ENCODE measurements at places on chromosomes 4 and X. TPM values are rescaled to one million over a fixed set of nuclear protein-coding genes. Genes with fewer than 3 reads are reported as not detected.

DNA sequence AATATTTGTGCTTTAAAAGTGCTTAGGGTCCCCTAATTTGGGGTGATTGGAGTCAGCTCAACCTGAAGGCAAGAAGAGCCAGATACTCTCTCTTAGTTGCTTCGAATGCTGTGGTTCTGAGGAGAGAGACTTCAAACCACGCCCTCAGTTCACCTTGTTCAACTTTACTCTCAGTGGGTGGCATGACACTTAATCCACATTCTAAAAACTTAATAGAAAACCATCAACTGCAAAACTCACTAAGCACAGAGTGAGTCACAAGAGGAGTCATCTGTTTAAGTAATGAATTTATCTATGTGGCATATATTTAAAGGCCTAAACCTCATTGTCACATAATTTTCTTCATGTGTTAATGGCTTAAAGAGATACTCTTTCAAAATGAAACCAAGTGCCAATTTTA lies 99.5 kb upstream of the SLC4A4 start:
- no peak overlapping the region for H3K4me3 ChIP-seq
- H3K27me3 ChIP-seq, result no peaks in the 10 kb centered on the region
- DNase-seq, result no peak
- H3K27ac ChIP-seq, result no peak overlapping the region

- DNase-seq, result no peak
- H3K4me1 ChIP-seq, result no peaks in the 10 kb centered on the region
- no peaks in the 10 kb centered on the region for H3K36me3 ChIP-seq
Measured at GRCh38 chr4:144903953-144904711, 193.9 kb downstream of the ANAPC10 start.

- H3K27ac ChIP-seq, result peak overlapping the region; percentile 52
- H3K4me1 ChIP-seq, result peaks cover 14% of the 10 kb centered on the region
- no peak overlapping the region for H3K4me3 ChIP-seq
- H3K27me3 ChIP-seq, result peaks cover 2% of the 10 kb centered on the region
- DNase-seq, result no peak
Measured at GRCh38 chrX:9231491-9231890, 197.6 kb upstream of the FAM9B start.

DNA sequence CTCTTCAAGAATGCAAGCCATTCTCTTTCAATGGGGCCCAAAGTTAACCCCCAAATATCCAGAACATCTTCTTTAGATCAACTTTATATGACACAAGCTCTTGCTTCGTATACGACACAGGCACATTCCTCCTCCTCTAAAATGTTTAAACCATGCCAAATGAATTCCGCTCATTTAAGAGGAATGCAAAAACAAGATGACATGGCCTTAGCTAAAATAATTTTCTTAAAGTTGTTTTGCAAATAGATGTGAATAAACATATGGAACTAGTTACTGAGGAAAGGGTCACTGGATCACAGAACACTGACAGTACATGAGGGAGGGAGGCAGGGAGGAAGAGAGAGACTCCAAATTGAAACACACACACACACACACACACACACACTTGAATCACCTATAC lies 97.4 kb downstream of the RASL11B start:
- DNase-seq, result no peak
- H3K4me3 ChIP-seq, result no peak overlapping the region
- no peaks in the 10 kb centered on the region for H3K4me1 ChIP-seq
- peaks cover 4% of the 10 kb centered on the region for H3K27me3 ChIP-seq
- H3K27ac ChIP-seq, result no peak overlapping the region

GRCh38 chrX:31314921-31315320 lies 243.1 kb upstream of the FTHL17 start:
- DNase-seq, result no peak
- no peaks in the 10 kb centered on the region for H3K4me1 ChIP-seq
- H3K27ac ChIP-seq, result no peak overlapping the region
- no peaks in the 10 kb centered on the region for H3K27me3 ChIP-seq
- H3K36me3 ChIP-seq, result no peaks in the 10 kb centered on the region

DNA sequence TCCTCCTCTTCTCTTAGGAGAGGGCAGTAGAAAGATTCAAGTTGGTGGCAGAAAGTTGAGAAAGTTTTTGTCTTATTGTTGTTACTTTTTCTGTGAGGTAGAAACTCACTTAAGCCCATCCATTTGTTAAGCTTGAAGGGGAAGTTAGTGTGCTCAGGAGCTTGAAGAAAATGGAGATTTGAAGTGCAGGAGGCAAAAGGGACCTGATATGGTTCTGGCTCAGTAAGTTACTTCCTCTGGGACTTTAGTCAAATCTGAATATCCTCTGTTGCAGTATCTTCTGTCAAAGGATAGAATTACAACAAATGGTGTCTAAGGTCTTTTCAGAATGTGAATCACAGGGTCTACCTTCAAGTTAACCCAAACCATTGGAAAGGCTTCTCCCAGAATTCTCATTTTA lies 46.2 kb downstream of the CXCL13 start:
- H3K27me3 ChIP-seq, result peaks cover 2% of the 10 kb centered on the region
- no peak overlapping the region for H3K4me3 ChIP-seq
- H3K27ac ChIP-seq, result no peak overlapping the region
- no peak for DNase-seq
- no peaks in the 10 kb centered on the region for H3K4me1 ChIP-seq

GCNA gene
- 4.3 TPM for total RNA-seq

SUPT20HL2 gene
- total RNA-seq, result not detected

DNA sequence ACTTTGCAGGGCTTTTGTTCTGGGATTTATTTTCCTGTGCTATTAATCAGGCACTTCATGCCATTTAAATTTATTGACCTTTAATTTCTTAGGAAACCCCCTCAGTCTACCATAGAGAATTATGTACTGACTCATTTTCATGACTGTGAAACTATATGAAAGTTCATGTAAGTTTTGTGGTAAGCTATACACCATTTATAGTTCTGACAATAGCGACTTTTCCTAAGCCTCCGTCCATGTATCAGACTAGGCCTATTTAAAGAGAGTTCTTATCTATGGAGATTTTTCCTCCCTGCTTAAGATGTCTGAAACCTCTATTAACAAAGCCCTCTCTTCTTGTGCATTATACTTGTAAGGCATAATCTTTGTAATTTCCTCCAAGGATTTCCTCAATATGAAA lies 111.6 kb downstream of the AFF2 start:
- peaks cover 6% of the 10 kb centered on the region for H3K4me1 ChIP-seq
- no peak overlapping the region for H3K4me3 ChIP-seq
- peaks cover 2% of the 10 kb centered on the region for H3K36me3 ChIP-seq
- DNase-seq, result no peak

AGTR2 gene
- total RNA-seq, result not detected

PARM1 gene
- total RNA-seq, result not detected

GRCh38 chrX:97806238-97806637 lies 922.5 kb downstream of the RPA4 start:
- H3K36me3 ChIP-seq, result no peaks in the 10 kb centered on the region
- no peaks in the 10 kb centered on the region for H3K27me3 ChIP-seq
- H3K27ac ChIP-seq, result no peak overlapping the region
- H3K4me1 ChIP-seq, result no peaks in the 10 kb centered on the region

Data from activated T-helper 1 cell treated with anti-CD3 and anti-CD28 coated beads, Interleukin-12 subunit alpha, Interleukin-12 subunit beta, Interleukin-2, Interleukin-4 antibody, amounts not matched to agents 30 ng/mL and 10 ng/mL and 1 ng/mL, durations not matched to agents 14 hours and 24 hours and 36 hours (primary cell).